Kidney glomerular epithelial cell (primary cell): ENCODE measurements at places on chromosomes 1 and 21.

DNA sequence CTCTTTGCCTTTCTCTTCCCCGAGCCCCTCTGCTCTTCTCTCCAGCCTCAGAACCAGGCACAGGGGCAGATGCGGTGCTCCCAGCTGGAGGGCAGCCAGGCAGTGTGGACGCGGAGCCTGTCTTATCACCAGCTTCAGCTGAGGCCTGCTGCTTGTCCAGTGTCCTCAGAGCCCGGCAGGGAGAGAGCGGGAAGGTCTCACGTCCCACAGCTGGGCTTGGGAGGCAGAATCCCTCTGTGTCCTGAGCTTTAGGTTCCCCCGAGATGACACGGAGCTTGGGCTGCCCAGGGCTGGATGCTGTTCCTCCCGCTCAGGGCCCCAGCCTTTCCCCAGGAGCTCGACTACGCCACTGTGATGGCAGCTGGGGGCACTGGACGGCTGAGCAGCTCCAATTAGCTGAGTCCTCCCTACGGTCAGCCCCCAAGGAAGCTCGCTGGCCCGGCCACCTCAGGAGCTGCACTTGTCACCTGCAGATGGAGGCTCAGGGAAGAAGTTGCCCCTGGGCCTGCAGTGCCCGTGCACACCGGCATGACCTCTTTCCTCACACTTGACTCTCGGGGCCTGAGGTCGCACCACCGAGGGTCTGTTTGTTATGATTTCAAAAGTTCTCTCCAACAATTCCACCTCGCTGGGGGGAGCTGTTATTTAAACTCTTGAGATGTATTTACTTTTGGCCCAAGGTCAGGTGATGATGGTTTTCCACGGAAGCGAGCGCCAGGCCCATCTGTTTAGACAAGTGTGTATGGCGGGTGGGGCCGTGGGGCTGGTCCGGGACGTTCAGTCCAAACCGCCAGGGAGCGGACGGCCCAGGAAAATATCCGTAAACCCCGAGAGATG is 127.3 kb downstream of the SIK1 start:
- no peak for DNase-seq

DNA sequence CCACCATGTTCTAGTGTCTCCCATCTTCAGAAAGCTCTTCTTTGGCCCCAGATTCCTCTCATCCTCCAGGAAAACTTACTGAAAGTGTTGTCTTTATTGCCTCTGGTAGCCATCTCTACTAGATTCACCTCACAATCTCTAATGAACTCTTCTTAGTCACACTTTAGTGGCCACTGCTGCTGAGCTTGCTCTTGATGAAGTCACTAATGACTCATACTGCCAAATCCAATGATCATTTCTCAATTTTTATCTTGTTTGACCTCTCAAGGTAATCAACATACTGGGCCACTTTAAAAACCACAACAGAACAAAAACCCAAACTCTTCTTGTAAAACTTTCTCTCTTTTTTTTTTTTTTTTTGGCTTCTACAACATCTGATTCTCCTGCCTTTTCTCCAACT is 196.4 kb downstream of the LHX8 start:
- DNase-seq: no peak

GRCh38 chr1:182634306-182635072 is 30.3 kb upstream of the RGS16 start:
- no peak for DNase-seq

- peak; percentile 59 for DNase-seq
Observed at GRCh38 chr1:101314244-101314643, 77.4 kb downstream of the S1PR1 start.

DNA sequence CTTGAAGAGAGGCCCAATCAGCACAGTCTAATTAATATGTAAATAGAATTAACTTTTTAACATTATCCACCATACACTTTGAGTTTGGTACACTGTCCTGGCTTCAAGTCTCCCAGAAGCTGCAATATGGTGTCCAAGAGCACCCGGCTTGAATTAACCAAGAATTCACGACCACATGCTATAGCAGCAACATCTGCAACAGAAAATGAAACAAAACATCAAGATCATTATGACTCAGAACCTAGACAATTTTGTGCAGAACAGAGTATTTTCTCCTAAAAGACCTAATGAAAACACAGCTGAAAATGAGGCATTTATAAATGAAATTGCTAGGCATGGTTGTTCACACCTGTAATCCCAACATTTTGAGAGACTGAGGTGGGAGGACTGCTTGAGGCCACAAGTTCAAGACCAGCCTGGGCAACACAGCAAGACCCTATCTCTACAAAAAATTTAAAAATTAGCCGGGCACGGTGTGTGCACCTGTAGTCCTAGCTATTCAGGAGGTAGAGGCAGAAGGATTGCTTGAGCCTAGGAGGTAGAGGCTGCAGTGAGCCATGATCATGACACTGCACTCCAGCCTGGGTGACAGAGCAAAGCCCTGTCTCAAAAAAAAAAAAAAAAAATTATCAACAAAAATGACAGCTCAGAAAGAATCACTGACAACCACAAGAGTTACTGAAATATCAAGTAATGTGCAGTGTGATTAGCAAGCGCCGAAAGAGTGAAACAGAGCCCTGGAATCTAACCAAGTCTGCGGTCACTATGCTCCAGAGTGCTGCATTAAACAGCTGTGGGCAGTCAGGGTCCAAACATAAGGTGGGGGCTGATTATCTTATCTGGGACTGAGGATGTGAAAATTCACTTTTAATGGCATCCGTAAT is 45.3 kb downstream of the HSF2BP start:
- no peak for DNase-seq

DNA sequence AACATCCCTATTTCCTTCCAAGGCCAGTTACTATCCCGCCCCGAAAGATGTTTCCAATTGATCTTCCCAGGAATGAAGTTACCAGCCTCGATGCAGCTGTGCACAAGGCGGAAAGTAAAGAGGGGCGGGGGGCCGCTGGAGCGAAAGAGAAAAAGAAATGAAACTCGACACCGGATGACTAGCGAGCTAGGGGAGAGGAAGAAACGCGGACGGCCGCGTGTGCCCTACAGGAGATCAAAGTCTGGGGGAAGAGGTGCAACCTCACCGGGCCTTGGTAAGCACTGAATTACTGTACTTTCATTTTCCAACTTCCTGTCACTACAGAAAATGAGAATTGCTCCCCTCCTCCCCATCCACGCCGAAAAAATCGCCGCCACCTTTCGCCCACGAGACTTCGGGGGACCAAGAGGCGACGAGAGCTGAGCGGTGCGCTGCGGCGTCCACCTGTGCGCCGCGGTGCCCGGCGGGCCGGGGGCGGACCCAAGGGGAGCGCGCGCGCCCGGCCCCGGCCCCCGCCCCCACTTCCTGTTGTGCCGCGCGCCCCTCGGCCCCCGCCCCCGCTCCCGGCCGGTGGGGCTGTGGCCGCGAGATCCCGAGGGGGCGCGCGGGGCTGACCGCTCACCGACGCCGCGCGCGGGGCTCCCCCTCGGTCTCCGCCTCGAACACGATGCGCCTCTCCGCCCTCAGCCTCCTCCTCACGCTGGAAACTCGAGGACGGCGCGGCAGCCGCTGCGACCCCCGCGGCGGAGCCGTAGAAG is 622 bp downstream of the ELK4 start:
- DNase-seq: peak; percentile 79

DNA sequence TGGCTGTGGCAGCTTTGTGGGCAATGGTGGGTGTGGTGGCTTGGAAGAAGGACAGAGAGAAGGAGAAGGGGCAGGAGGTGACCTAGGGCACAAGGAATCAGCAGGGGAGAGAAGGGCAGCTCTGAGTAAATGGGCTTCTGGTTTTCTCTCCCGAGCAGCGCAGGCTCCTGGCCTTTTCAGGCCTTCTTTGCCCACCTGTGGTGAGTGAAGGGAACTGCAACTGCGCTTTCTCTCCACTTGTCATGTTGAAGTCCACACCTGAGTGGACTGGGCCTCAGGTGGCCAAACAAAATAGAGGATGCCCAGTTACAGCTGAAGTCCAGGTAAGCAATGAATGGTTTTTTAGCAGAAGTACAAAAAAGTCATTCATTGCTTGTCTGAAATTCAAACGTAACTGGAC is 29.4 kb upstream of the KCNA10 start:
- DNase-seq: no peak

DNA sequence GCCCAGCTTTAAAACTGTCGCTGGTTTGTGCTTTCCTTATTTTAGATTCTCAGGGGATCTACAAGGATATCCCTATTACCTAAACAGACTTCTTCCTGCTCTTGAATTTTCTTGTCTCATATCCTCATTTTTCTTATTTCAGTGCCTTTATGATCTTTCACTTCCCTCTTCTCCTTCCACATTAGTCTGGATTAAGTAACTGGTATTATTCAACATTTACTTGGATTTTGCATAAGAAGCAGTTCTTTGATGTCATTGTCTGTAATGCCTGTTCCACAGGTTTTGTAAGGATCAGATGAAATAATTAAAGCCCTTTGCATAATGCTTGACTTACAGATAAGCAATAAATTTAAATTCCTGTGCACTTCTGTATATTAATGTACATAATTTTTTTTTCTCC is 26.5 kb downstream of the CXADR start:
- DNase-seq: no peak

GRCh38 chr1:84373436-84374141 is 24.7 kb upstream of the DNASE2B start:
- no peak for DNase-seq

DNA sequence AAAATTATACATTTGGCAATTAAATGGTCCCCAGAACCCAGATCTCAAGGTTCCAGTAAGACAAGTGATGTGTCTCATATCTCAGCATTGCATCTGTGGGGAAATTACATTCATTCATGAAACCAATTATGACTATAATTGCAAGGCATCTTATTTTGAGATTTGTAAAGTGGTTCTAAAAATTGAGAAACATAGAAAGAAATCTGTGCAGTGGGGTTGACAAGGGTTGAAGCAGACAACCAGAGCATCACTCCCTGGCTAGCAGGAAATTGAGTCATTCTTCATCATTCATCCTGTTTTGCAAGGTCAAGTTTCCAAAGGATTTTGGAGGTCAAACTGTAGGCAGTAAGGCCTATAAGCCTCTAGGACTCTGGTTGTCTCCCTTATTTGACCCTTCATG is 25.1 kb upstream of the MROH9 start:
- DNase-seq: no peak

- DNase-seq: no peak
Observed at GRCh38 chr1:115567431-115567830, 74.3 kb upstream of the VANGL1 start.

- no peak for DNase-seq
Observed at GRCh38 chr1:109637446-109637845, 17.8 kb downstream of the AMPD2 start.
